ENCODE measurements at places on chromosomes 2 and 18. TPM values are rescaled to one million over a fixed set of nuclear protein-coding genes. Genes with fewer than 3 reads are reported as not detected.

DNA sequence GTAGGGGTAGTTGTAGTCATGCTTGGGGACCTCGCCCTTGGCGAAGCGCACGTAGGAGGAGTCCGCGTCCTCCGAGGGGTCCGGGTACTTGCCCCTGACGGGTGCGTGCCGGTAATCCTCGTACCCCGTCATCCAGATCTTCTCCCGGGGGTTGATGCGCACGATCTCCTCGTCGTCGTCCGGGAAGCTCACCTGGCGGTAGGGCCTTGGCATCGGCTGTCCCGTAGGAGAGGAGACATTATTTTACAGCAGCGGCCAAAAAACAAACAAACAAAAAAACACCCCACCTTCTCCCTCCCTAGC lies 86.3 kb downstream of the ACTR2 start:
- no peak overlapping the region for H3K4me3 ChIP-seq
- H3K27ac ChIP-seq, result no peak overlapping the region
- H3K36me3 ChIP-seq, result peaks cover 15% of the 10 kb centered on the region
- peaks cover 6% of the 10 kb centered on the region for H3K4me1 ChIP-seq
- no peaks in the 10 kb centered on the region for H3K27me3 ChIP-seq
- no peak for DNase-seq

DNA sequence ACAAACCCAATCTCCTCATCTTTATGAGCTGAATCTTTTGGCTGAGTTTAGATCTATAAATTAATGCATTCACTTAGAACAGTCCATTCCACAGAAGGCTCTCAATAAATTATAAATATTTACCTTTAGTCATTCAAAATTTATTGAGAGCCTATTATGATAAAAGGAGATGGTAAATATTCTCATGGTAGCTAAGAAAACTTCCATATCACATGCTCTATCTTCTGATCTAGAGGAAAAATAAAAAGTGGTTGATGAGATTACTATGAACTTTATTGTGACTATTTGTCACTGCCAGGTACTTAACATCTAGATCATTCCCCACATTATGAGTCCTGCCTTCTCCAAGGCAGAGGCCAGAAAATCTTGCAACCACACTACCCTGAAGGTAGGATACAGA lies 62.4 kb downstream of the L3MBTL4 start:
- H3K4me1 ChIP-seq, result no peaks in the 10 kb centered on the region
- no peak overlapping the region for H3K4me3 ChIP-seq
- no peak overlapping the region for H3K27ac ChIP-seq
- no peaks in the 10 kb centered on the region for H3K36me3 ChIP-seq
- no peak for DNase-seq

GRCh38 chr2:26086155-26086637 lies 52.3 kb downstream of the RAB10 start:
- H3K4me1 ChIP-seq, result peaks cover 44% of the 10 kb centered on the region
- H3K27ac ChIP-seq, result peak overlapping the region; percentile 69
- H3K27me3 ChIP-seq, result no peaks in the 10 kb centered on the region
- H3K4me3 ChIP-seq, result peak overlapping the region; percentile 10
- peak; percentile 31 for DNase-seq

Gene CD28
- 175 TPM for total RNA-seq

Gene NRP2
- 1.5 TPM for total RNA-seq

Gene CNDP1
- total RNA-seq, result not detected
